Breast epithelium (tissue), 4 donors: ENCODE measurements at places on chromosomes 1 and 21. TPM values are rescaled to one million over a fixed set of nuclear protein-coding genes. Genes with fewer than 3 reads are reported as not detected.

- H3K36me3 ChIP-seq = no peaks in the 10 kb centered on the region
- DNase-seq = no peak
- peak overlapping the region; percentile 7 for H3K27ac ChIP-seq
- peaks cover 16% of the 10 kb centered on the region for H3K4me1 ChIP-seq
- peaks cover 11% of the 10 kb centered on the region for H3K27me3 ChIP-seq
- H3K4me3 ChIP-seq = peak overlapping the region; percentile 49
These were observed 2.9 kb downstream of the GFI1 start for GRCh38 chr1:92483610-92484471.

- DNase-seq = no peak
- H3K27ac ChIP-seq = peak overlapping the region; percentile 81
- no peaks in the 10 kb centered on the region for H3K4me1 ChIP-seq
- H3K4me3 ChIP-seq = no peak overlapping the region
These were observed 110.4 kb downstream of the PPIAL4G start for GRCh38 chr1:148372731-148373130.

DNA sequence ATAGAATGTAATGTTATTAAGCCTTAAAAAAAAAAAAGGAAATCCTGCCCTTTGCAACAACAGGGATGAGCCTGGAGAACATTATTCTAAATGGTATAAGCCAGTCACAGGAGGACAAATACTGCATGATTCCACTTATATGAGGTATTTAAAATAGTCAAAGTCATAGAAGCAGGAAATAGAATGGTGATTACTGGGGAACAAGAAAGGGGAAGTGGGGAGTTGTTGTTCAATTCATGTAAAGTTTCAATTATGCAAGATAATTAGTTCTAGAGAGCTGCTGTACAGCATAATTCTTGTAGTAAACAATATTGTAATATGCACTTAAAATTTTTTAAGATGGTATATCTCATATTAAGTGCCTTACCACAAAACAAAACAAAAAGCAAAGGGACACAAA is 13.2 kb downstream of the FCER1A start:
- no peaks in the 10 kb centered on the region for H3K27me3 ChIP-seq
- H3K4me1 ChIP-seq = no peaks in the 10 kb centered on the region
- DNase-seq = no peak
- no peaks in the 10 kb centered on the region for H3K36me3 ChIP-seq

ADORA3 gene
- total RNA-seq = 13.2 TPM

KCNA2 gene
- total RNA-seq = 0.33 TPM

TENT5C gene
- total RNA-seq = 4.0 TPM
